ENCODE measurements at places on chromosomes 7 and 10.

DNA sequence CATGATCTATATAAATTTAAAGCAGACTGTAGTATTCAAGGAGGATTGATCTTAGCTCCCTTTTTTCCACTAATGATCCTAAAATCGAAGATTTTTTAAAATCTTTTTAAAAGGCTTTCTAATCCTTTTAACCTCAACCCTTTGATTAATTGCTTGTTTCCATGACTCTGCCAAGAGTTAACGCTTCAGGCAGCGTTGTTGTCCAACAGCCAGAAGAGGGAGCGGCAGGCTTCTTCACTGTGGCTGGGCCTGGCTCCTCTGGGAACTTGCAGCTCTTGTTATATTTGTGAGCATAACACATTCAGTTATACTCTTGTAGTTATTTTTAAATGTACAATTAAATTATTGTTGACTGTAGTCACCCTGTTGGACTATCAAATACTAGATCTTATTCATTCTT is 26.3 kb downstream of the CRCP start:
- peak; percentile 70 for DNase-seq

DNA sequence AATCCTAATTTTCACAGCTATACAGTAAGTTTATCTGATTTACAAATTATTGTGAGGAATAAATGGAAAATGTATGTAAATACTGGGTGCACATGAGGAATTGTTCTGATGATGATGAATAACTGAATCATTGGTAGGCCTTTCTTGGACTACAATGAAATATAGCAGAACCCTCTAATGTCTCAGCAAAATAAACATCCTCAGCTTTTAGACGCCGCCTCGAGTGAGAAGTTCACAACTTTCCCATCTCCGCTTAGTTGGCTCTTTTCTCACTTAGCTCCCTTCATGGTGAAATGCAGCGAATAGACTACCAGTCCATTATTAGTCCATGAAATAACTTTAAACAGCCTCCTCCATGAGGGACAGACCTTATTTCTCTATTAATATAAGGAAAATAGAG is 182.3 kb downstream of the BICC1 start:
- DNase-seq, result no peak

DNA sequence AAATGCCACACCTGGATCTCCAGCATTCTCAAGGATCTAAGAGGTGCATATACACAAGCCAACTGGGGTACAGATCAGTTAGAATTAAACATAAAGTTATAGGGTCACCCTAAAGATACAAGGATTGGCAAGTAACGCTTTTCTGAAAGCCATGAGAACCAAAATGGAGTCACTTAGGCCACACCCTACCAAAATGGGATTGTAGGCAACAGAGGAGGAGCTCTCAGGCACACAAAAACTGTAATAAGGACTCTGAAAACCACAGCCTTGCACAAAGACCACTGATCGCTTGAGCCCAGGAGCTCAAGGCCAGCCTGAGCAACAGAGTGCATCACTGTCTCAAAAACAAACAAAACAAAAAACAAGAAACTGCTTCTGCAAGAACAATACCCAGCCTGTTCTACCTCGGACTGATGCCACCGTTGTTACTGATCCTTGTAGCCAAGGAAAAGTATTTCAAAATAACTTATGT is 35.5 kb downstream of the SVOPL start:
- DNase-seq, result peak; percentile 2

- DNase-seq, result no peak
Observed at GRCh38 chr10:17735166-17735941, 16.6 kb upstream of the TMEM236 start.

DNA sequence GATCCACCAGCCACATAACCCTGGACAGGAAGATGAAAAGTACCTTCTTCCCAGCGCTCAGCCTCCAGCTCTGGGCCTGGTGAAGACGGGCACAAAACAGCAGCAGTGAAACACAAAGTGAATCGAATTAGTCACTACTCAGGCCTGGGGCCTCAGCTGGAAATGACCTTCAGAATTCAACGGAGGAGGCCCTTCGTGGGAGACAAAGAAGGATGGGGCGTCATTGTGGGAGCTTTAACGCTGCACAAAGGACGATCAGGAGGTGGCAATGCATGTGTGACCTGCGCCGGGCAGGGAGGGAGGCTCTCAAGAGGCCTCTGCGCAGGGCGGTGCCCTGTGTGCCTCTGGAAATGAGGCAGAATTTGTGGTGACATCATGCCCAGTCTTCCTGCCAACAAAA is 161.9 kb downstream of the DNAJB6 start:
- DNase-seq, result no peak

GRCh38 chr7:33986451-33986850 is 81.1 kb downstream of the BMPER start:
- DNase-seq, result no peak

All from brain (organoid and tissue), 16 donors.